ENCODE measurements at places on chromosomes 7 and 10.

DNA sequence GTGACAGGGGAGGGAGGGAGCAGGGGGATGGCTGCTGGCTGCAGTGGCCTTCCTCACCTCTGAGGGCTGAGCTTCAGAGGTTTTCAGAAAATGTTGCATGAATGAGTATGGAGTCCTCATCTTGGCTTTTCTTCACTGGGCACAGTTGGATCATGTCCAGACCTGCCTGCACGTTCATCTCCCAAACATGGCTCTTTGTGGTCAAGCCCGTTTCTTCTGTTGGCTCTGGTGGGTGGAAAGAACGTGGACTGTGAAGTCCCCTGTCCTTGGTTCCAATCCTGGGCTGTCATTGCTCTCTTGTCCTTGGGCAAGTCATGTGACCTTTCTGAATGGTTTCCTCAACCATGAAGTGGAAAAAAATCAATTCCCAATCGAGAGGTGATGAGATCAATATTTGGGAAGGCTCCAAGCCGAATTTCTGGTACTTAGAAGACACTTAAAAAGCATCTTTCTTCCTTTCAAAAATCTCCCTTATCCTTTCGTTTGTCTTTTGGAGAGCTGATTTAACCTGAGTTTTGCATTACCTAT, 34.5 kb downstream of the TSPAN14 start:
- DNase-seq = no peak

- DNase-seq = no peak
Measured at GRCh38 chr7:40799493-40800403, 664.9 kb downstream of the SUGCT start.

DNA sequence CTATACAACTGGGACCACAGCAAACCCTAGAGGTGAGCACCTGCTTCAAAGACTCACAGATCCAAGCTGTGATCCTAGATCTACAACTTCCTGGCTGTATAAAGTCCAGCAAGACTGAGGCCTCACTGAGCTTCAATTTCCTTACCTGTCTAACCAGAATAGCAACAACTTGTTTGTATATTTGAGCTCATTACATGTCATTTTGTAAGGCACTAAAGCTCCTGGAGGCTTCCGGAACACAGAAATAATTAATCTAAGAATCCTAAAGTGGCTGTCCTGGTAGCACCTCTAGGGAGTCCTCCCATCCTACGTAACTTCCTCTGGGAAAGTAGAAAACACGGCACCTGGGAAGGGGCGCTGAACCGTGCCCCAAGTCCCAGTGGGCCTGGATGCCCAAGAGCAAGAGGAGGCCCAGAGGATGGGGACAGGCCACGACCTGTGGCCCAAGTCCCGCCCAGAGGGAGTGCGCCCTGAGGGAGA, 39.4 kb downstream of the HK1 start:
- DNase-seq = no peak

DNA sequence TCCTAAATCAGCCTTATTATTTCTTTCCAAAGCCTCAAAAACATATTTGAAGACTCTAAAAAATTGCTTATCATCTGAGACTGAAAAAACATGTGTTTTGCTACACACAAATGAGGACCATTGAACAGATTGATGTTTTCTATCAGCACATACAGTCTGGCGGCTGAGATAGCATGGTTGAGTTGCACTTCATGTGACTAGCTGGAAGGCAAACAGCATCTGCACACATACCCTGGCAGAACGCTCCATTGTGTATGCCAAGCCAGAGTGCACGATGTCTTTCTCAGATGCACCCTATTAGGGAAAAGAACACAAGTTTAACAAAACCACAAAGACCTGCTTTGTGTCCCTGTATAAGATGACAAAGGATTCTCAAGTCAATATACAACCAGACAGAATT, 33.0 kb downstream of the FAM25A start:
- no peak for DNase-seq

DNA sequence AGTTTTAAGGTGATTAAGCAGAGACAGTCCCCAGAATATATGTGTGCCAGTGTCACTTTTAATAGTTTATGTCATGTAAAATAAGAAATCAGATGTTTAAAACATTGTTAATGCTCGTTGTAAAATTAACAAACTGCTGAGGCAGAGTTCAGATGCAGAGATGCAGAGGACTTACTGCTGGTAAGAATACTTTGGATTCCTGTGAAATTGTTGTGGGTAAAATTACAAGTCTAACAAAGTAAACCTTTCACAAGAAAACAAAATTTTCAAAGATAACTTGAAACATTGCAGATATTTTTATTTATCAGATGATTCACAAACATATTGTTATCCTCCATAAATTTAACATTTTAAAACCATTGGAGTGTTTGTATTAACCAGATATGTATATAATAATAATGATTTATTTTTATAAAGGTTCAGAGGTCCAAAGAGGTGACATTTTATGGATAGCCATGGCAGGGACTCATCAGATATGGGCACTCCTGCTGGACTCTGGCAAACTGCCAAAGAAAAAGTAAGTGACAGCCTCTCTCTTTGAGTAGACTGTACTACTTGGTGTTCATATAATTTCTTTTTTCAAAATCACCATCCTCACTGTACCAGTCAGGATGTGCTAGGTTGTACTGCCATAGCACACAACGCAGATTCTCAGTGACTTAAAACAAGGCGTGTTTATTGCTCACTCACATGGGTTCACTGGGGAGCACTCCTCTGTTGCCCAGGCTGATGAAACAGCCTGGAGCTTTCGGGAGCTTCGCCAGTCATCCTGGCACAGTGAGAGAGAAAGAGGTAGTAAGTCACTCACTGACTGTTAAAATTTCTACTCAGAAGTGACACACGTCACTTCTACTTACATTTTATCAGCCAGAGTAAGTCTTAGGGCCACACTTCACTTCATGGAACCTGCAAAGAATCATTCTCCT, 43.5 kb downstream of the NHLRC2 start:
- no peak for DNase-seq

GRCh38 chr7:73704640-73705550, 14.6 kb downstream of the STX1A start:
- no peak for DNase-seq

- no peak for DNase-seq
Measured at GRCh38 chr10:7209458-7209857, 201.4 kb downstream of the SFMBT2 start.

- no peak for DNase-seq
Measured at GRCh38 chr7:77691892-77692491, 4.3 kb upstream of the RSBN1L start.

- no peak for DNase-seq
Measured at GRCh38 chr10:132670546-132671227, 115.3 kb downstream of the NKX6-2 start.

DNA sequence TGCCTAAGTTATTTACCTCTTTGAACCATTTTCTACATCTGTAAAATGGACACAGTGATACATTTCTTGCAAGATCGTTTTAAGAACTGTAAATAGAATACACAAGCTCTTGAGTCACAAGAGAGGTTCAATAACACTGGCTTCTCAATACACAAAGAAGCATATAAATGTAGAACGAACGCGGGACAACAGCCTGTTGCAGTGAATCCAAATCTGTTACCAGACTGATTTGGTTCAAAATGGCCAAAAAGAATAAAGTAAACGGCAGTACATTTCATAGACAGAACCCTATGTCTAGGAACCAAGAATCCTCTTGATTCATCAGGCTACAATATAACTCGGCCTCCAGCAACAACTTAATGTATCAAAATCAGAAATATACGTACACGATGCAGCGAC, 701 bp downstream of the MTPAP start:
- no peak for DNase-seq

Data from stimulated activated CD8-positive, alpha-beta memory T cell treated with anti-CD3 and anti-CD28 coated beads, Interleukin-15, amount 100 ng/mL, for 24 hours (primary cell).